Right hindlimb (tissue), 1 donor: ENCODE measurements at places on chromosomes 2 and 18.

GRCh38 chr18:59060551-59060950, 79.1 kb upstream of the SEC11C start:
- no peak for DNase-seq

DNA sequence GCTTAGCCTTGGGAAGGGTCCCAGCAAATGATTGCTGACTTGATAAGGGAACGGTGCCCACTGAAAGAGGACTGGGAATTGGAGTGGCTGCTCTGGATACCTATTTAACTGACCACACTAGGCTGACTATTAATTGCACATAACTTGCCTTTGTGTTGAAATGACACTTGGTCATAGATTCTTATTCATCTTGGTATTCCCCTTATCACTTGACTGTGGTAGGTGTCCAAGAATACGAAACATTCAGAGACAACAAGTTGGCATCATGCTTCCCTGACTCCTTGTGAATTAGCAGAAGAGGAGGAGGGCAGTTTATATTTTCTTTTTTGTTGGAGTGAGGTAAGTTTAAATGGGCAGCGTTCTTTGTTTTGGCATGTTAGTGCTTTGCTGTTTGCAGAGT, 13.4 kb downstream of the FMNL2 start:
- DNase-seq: no peak

DNA sequence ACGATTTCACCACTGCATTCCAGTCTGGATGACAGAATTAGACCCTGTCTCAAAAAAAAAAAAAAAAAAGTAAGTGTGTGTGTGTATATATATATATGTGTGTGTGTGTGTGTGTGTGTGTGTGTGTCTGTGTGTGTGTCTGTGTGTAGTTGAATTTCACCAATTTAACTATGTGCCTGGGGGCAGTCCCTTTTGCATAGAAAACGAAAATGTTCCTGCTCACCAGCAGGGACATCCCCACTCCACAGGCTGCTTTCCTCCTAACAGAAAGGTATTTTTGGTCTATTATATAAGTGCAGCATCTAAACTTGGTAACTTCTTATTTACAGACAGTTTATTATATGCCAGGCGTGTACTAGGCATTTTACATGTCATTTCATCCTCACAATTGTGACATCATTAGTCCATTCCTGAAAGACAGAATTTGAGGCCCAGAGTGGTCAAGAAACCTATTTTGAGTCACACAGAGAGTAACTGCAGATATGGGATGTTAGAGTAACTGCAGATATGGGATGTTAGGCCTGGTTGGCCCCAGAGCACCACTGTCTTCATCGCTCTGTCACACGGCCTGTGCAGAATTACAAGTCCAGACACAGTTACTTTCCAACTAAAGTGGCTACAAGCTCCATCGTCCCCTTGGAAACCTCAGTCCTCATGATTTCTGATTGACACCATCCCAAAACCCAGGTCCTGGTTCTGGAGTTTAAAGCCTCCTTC, 9.3 kb upstream of the TTL start:
- DNase-seq: no peak

GRCh38 chr2:64792995-64793639, 139.4 kb upstream of the SERTAD2 start:
- DNase-seq: no peak

GRCh38 chr2:98050070-98050469, 36.9 kb upstream of the VWA3B start:
- DNase-seq: no peak

GRCh38 chr18:57863706-57864105, 60.6 kb upstream of the ATP8B1 start:
- DNase-seq: no peak

DNA sequence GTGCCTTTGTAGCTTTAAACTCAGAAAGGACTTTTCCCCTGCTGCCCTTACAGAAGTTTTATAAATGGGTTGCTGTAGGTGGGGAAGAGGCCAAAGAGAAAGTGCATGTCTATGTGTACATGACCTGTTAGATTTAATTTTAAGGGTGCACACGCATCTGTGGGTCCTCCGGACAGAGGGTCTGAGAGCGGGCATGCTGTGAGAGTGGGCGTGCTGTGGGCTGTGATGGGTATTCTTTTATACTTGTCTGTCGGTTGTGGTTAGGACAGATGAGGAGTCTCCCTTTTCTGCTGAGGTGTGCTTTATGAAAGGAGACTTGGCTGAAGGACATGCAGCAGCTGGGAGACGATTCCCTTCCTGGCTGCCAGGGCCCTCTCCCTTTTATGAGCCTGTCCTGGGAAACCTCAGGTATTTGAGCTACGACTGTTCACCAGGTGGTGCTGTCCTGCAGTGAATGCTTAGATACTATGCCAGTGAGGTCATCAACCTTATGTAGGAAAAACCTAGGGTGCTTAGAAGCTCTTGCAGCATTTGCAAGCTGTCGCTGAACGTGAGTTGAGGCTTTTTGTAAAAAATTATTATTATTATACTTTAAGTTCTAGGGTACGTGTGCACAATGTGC, 67.5 kb downstream of the TANC1 start:
- DNase-seq: no peak

DNA sequence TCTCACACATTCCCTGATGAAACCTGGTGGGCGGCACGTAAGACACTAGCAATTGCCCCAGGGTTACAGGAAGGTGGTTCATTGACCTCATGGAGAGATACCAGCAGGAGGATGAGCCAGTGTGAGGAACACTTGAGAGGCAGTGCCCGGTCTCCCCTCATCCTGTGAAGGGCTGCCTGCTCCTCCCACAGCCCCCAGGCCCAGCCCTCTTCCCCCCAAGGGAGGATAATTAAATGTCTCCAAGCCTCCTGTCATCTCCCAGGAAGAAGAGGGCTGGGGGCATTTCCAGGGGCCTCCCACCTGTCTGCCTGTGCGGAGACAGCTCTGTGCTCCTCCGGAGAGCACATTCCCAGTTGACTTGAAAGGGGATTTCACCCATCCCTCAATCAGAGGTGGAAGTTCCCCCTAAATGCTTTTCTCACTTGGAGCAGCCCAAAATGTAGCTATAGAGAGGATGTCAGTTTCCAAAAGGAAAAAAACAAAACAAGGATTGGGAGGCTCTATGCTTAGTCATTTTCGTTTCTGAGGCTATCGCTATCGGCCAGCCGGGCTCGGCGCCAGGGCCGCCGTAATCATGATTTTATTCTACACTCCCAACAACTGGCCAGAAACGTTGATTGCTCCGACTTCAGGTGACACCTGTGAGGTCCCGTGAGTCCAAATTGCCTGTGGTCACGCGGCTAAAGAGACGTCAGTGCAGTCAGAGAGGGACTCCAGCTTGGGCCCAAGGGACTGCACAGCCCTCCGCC, 7.1 kb downstream of the KCNF1 start:
- DNase-seq: no peak

DNA sequence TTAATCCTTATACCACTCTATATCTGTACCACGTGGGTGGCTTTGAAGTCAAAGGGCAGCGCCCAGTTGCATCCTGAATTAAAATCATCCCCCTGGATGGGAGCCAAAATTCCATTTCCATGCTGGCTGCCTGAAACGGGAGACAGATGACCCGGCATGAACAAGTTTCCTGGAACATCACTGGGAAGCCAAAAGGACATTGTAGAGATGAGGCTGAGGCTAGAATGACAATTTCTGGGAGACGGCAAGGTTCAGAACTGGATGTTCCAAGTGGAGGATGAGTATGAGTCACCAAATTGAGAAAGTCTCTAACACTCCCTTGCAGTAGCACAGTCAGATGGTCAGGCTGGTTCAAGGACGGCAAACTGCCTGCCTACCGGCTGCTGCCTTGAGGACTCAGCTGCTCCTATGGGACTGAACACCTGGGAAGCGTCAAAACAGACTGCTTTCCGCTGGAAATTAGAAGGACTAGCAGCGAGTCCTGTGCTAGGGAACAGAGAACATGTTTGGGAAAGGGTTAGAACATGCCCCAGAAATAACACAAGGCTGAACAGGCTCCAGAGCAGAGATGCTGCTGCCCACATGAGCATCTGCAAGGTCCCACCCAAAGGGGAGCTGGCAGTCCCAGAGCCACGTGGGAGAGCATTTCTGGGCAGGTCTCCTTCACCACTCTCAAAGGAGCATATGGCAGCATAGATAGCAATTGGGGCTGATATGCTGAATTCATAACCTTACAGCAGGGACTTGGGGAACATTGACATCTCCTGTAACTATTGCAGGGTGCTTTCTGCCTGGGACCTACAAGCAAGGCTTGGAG, 32.0 kb downstream of the YPEL5 start:
- no peak for DNase-seq

DNA sequence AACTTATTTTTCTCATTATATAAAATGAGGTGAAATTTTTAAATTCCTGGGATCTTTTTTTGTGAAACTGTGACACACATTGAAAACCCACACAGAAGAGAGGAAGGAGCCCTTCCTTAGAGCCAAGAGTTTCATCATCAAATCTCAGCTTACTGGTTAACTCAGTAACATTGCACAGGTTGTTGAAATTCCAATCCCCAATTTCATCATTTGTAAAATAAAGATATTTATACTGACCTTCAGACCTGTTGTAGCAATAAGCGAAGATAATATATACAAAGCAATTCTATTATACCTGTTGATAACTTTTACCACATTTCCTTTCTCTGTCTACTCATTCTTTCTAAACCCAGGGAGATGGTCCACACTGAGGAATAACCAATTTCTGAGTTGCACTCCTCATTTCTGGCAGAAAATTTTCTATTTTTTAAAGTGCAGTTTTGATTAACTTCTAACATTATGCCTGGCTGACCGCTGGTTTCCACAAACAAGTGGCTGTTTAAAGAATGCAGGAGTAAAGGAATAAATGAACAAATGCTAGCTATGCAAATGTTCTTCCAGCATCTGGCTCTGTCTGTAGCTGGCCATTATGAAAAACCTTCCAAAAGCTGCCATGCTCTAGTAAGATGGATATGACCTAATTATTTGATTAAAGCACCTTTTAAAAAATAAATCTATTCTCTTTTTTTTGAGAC, 105.7 kb upstream of the LINC00305 start:
- DNase-seq: no peak

DNA sequence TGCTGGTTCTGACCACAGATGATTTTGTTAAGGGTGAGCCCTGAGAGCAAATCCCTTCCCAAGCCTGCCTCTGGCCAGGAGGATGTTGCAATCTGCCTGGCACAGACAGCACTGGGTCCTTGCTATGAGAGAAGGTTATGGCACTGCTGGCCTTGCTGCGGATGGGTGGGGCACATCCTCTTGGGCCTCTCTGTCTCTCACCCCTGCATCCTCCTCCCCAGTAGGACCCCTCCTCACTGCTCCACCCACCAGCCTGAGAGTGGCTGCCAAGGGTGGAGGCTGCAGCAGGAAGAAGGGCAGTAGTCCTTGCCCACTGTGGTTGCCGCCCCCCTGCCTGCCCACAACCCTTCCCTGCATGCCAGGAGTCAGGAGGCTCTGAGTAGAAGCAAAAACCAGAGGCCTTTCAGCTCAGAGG, 180.9 kb downstream of the ZBTB7C start:
- DNase-seq: peak; percentile 64

GRCh38 chr2:101500180-101500579, 25.3 kb upstream of the RFX8 start:
- DNase-seq: no peak

- no peak for DNase-seq
Measured at GRCh38 chr18:63119647-63120046, 199.9 kb downstream of the BCL2 start.

- no peak for DNase-seq
Measured at GRCh38 chr2:127134833-127135830, 28.2 kb upstream of the BIN1 start.

DNA sequence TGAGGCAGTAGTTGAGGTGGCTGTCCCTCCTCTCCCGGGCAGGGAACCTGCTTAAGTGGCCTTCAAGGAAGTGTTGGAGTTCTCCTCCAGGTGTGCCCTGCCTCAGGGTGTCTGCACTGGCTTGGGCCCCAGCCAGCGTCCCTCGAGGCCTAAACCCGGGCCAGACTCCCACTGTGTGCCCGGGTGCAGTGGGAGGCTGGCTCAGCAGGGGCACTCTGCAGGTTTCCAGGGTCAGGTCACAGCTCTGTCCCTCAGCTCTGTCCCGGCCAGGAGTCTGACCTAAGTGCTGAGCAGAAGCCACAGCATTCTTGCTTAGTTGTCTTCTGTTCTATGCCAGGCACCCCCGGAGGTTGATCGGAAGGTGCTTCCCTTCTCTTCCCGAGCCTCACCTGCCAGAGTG, 69.0 kb upstream of the OTOS start:
- DNase-seq: no peak

GRCh38 chr2:235149736-235150135, 197.9 kb downstream of the SH3BP4 start:
- DNase-seq: no peak

DNA sequence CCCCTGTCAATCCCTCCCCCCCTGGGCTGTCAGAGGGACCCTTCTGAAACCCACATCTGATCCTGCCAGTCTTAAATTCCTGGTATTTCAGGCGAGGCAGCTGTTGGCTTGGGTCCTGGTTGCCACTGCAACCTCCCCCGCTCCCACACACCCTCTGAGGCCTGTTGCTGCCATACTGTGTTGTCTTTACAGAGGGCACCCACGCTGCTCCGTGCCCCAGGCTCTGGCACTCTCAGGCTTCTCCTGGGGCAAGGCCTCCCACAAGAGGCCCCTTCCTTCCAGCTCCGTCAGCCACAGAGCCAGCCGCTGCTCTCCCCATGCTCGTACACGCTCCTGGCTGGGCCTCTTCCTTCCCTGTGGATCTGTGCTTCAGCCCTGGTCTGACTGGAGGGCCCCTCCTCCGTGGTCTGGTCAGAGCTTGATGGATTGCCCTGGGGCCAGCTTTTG, 8.6 kb downstream of the CABLES1 start:
- peak; percentile 67 for DNase-seq

GRCh38 chr2:118473241-118473640, 374.2 kb downstream of the EN1 start:
- DNase-seq: no peak
